ENCODE measurements at places on chromosomes 7 and 10.

GRCh38 chr10:123926401-123927264 is 35.0 kb upstream of the CPXM2 start:
- no peak for DNase-seq

GRCh38 chr10:7409045-7409731 is 1.6 kb downstream of the SFMBT2 start:
- DNase-seq = no peak

DNA sequence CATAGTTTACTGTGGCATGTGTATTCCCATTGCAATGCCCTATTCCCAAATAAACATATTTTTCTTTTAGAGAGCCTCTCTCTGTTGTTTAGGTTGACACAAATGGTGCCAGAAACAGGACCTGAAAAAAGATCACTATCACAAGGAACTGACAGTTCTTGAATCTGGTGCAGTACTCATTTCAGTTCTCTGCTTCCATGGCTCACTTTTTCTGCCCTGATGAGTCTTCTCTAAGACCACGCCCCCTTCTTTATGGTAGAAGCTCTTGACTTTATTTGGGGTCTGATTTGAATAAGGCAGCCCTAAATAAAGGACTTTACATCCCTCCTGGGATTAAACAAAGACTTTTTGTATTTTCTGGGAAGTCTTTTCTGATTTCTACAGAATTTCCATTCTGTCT is 3.5 kb upstream of the CCDC126 start:
- DNase-seq = no peak

DNA sequence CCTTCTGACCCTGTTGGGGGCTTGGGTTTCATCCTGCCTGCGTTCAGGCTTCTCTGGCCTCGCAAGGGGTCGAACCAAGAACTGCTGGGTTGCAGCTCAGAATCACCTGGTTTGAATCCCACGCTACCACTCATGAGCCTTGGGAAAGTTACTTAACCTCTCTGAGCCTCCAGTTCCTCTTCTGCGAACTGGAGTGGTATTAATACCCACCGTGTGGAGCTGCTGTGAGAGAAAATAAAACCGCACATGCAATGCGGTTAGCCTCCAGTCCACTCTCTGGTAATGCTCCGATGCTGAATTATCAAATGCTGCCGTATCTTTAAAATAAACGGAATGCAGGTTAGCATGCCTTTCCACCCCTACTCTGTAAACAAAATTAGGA is 171.9 kb downstream of the ARHGAP12 start:
- DNase-seq = no peak

- no peak for DNase-seq
Measured at GRCh38 chr10:113958631-113959382, 84.9 kb upstream of the ADRB1 start.

DNA sequence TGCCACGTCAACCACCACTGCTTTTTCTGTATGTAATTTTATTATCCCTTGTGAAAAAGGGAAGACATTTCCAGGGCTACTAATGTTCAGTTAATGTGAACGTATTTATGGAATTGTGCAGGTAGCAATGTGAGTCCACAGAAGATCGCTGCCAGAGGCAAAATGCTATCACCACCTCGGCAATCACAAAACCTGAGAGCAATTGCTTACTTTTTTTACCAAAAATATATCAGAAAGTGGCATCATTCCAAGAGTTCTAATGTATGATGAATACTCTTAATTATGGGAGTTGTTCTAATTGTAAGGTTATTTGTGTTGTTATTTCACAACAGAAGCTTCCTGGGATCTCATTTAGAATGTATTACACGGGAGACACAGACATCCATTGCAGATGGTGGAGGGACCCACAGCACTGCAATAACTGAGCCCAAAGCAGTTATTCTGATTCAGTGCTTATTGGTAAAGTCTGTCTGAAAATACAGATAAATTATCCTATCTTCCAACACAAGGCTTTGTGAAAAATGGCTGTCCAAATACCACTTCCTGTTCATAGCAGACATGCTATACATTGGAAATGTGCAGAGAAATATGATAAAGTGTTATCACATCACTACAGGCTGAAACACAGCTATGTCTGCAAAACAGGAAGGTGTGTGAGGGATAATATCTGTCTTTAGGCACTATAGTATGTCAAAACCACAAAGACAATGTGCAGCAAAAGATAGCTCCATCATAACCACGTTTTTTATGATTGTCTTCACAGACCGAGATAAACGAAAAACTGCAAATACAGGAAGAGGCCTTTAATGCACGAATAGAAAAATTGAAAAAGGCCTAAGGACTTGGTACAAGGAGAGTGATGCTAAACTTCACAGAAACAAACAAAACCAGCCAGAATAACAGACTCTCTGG is 102.7 kb downstream of the CABCOCO1 start:
- no peak for DNase-seq

DNA sequence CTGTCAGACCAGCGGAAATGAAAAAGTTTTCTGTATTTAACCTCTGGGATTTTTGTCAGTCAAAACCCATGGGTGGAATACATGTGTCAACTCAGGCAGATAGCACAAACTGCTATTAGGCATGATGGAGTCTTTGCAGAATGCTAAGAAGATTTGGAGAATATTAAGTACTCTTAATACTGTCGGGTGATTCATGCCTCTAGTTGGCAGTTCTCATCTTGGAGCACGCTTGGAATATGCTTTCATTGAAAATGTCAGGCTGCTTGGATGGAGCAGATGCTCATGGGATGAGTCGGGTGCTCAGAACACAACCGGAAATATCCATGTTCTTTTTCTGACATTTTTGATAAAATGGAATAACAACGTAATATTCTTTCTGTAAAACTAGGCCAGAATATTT is 27.6 kb upstream of the PRKG1 start:
- no peak for DNase-seq

GRCh38 chr10:22475651-22476600 is 130.6 kb downstream of the SPAG6 start:
- DNase-seq = no peak

DNA sequence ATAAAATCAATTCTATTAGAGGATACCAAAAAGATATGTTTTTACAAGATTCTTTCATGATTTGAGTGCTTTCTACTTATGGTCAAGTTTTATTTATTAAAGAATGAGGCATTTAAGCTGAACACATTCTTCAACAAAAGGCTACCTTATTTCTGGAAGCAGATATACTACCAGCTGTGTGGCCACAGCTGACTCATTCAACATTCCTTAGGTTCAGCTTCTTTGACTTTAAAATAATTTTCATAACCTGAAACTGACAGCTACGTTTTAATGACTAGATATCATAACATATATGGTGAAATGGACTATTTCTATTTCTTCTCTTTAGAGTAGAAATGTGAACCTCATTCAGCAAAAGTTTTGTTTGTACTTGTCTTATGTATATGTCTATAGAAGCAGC is 414.2 kb upstream of the SEMA3C start:
- no peak for DNase-seq
